ENCODE measurements at places on chromosomes 3 and 15.

- DNase-seq = no peak
Observed at GRCh38 chr3:19757773-19758172, 176.2 kb downstream of the EFHB start.

GRCh38 chr15:48547286-48547685 lies 98.2 kb downstream of the FBN1 start:
- no peak for DNase-seq

DNA sequence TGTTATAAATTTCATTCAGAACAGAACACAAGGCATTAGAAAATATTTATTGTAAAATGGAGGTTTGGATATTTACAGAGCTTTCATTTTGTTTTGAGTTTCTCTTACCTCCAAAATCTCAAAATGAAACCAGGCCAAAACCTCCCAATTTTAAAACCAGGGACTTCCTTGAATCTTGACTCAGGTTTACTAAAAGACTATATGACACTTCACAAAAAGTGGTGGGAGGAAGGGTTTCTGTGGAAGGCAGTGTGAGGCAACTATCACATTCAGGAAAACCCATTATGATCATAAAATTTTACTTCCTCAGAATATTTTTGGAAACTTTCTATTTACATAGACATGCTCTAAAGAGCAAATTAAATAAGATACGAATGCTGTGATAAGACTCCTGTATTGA lies 205.8 kb upstream of the EOMES start:
- DNase-seq = no peak

- DNase-seq = no peak
Observed at GRCh38 chr3:188491276-188491687, 337.3 kb downstream of the LPP start.

- DNase-seq = no peak
Observed at GRCh38 chr3:152256851-152257562, 11.7 kb upstream of the MBNL1 start.

All from Right ventricle myocardium superior (tissue), 1 donor.